ENCODE measurements at places on chromosomes 16 and 17.

- no peak for DNase-seq
These were observed 34.6 kb upstream of the PVALEF start for GRCh38 chr17:81130385-81131361.

DNA sequence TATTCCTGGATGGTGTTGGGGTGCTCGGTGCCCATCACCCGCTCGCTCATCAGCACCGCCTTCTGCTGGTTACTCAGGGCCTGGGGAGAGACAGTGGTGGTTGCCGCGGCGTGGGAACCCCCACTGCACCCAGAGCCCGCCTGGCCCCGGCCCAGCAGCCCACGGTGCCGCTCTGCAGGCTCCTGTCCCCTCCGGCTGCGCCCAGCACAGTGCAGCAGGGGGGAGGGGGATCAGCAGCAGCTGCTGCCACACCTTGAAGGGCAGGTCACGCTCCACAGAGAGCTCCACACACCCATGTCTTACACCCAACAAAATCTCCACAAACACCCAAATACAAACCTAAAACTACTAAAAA, 18.8 kb downstream of the CLUH start:
- no peak for DNase-seq

DNA sequence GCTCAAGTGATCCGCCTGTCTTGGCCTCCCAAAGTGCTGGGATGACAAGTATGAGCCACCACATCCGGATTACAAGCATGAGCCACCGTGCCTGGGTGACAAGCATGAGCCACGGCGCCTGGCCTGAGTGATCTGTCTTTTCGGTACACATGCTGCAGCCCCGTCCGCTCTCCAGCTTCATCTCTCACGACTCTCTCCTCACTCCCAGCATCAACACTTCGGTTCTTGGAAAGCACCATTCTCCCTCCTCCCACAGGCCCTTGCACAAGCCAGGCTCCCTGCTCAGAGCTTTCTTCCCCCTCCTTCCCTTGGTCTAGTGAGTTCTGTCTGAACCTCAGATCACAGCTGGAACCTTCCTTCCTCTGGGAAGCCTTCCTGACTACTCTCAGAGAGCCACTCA, 6.5 kb upstream of the NCBP3 start:
- DNase-seq = no peak

GRCh38 chr17:33049781-33050414, 58.3 kb downstream of the SPACA3 start:
- DNase-seq = no peak

- no peak for DNase-seq
These were observed 187.3 kb downstream of the LGALS9B start for GRCh38 chr17:20280051-20280450.

Data from AG09309 (cell line).